Hepatocyte (in vitro differentiated cells): ENCODE measurements at places on chromosomes 6 and 20. TPM values are rescaled to one million over a fixed set of nuclear protein-coding genes. Genes with fewer than 3 reads are reported as not detected.

The SNAP25 gene
- total RNA-seq = 3.6 and 3.7 TPM in 2 replicates

The ROS1 gene
- total RNA-seq = 2.2 and 2.7 TPM in 2 replicates

DNA sequence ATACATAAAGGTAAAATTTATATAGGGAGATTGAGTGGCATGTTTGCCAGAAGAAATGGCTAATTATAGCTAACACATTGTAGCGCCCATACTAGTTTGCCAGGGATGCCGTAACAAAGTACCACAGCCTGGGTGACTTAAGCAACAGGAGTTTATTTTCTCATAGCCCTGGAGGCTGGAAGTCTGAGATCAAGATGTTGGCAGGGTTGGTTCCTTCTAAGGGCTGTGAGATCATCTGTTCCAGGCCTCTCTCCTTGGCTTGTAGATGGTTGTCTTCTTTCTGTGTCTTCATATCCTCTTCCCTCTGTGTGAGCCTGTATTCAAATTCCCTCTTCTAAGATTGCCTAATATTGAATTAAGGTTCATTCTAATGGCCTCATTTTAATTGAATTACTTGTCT lies 417.5 kb upstream of the OPRM1 start:
- H3K27me3 ChIP-seq = no peaks in the 10 kb centered on the region
- no peaks in the 10 kb centered on the region for H3K4me1 ChIP-seq
- no peaks in the 10 kb centered on the region for H3K36me3 ChIP-seq
- no peak overlapping the region for H3K4me3 ChIP-seq
- no peak overlapping the region for H3K27ac ChIP-seq

- H3K4me3 ChIP-seq = no peak overlapping the region
- H3K27me3 ChIP-seq = peaks cover 82% of the 10 kb centered on the region
- H3K36me3 ChIP-seq = no peaks in the 10 kb centered on the region
Measured at GRCh38 chr20:21391185-21391971, 5.9 kb downstream of the NKX2-4 start.

DNA sequence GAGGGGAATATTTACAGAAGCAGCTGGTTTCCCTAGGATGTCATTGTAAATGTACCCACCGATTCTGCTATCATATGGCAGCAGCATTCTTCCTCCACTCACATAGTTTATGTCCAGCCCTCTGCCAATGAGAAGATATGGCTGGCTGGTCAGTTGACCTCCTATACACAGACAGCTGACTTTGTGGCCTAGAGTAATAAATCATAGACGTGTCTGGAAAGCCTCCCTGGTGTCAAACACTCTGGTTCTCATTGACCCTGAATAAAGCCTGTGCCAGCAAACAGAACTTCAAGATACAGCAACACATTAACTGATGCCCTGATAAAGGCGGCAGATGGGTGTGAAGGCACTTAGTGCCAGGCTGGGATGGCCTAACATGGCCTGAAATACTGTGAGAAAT lies 52.6 kb downstream of the GPR63 start:
- no peaks in the 10 kb centered on the region for H3K36me3 ChIP-seq
- no peak overlapping the region for H3K4me3 ChIP-seq
- no peak for DNase-seq
- H3K4me1 ChIP-seq = no peaks in the 10 kb centered on the region
- no peak overlapping the region for H3K27ac ChIP-seq
- no peaks in the 10 kb centered on the region for H3K27me3 ChIP-seq

The IL17F gene
- not detected in 2 replicates for total RNA-seq

- no peak overlapping the region for H3K4me3 ChIP-seq
- no peaks in the 10 kb centered on the region for H3K4me1 ChIP-seq
- peaks cover 5% of the 10 kb centered on the region for H3K27me3 ChIP-seq
- H3K36me3 ChIP-seq = no peaks in the 10 kb centered on the region
Measured at GRCh38 chr6:44303842-44304241, 9.3 kb downstream of the AARS2 start.

The NCOA5 gene
- total RNA-seq = 24.0 and 25.6 TPM in 2 replicates

The LAMP5 gene
- 0.12 and 0.47 TPM in 2 replicates for total RNA-seq
